ENCODE measurements at places on chromosomes 2 and 18.

GRCh38 chr2:109602617-109603188 is 11.1 kb downstream of the SEPTIN10 start:
- DNase-seq, result no peak

- no peak for DNase-seq
Measured at GRCh38 chr2:112140205-112140802, 2.1 kb downstream of the FBLN7 start.

DNA sequence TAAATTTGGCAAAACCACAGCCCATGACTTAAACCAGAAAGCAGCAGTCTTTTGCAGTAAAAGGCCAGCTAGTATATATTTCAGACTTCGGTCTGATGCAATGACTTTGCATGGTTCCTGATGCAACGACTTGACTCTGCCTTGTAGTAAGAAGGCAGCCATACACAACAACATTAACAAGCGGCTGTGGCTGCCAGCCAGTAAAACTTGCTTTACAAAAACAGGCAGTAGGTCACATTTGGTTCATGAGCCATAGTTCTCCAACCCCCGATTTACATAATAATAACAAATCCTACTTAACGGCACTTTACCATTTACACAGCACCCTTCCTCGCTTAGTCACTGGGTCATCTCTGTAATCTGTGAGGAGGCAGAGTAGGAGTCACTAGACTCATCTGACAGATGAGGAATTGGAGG is 410.3 kb downstream of the LRATD1 start:
- peak; percentile 18 for DNase-seq

- peak; percentile 68 for DNase-seq
Measured at GRCh38 chr2:232689152-232689910, 7.8 kb upstream of the GIGYF2 start.

DNA sequence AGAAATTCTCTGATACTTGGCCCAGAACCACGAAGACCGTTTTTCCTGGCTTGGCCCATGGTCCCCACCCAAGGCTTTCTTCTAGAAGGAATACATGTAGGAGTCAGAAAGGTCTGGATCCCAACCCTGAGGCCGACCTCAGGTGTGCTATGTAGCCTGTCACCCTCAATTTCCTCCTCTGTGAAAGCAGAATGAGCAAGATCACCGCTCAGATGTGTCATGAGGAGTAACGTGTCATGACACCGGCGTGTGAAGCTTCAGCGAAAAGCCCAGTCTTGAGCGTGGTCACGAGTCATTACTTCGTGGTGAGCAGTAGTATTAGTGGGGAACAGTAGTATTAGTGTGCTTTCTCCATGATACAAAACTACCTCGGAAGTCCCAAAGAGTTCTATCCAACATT is 103.4 kb downstream of the ALPK2 start:
- peak; percentile 53 for DNase-seq

DNA sequence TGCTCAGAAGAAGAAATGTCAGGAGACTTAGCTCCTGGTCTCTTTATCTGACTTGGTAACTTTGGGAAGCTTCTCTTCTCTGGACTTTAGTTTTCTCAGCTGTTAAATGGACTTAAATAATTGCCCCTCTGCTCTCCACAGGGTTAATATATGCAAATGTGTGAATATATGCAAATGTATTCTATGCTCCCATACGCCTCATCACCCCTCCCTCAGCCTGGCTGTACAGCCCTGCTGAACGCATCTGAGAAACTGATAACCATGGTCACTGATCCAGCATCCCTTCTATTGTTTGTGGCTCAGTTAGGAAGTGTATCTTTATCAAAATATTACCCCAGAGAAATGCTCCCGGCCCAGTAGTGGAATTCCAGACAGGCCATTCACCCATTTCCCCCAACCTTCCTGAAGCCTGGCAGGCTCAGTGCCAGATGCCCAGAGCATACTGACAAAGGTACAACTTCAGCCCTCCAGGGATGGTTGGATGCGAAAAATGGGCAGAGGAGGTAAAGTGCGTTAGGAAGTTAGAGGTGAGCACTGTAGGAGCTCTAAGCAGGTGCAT is 103.4 kb downstream of the DYSF start:
- DNase-seq, result no peak

GRCh38 chr18:12948050-12948804 is 416 bp downstream of the SEH1L start:
- DNase-seq, result peak; percentile 96

GRCh38 chr2:171908235-171908634 is 14.0 kb upstream of the HAT1 start:
- no peak for DNase-seq

- peak; percentile 29 for DNase-seq
Measured at GRCh38 chr2:69395866-69396265, 8.8 kb upstream of the GFPT1 start.

DNA sequence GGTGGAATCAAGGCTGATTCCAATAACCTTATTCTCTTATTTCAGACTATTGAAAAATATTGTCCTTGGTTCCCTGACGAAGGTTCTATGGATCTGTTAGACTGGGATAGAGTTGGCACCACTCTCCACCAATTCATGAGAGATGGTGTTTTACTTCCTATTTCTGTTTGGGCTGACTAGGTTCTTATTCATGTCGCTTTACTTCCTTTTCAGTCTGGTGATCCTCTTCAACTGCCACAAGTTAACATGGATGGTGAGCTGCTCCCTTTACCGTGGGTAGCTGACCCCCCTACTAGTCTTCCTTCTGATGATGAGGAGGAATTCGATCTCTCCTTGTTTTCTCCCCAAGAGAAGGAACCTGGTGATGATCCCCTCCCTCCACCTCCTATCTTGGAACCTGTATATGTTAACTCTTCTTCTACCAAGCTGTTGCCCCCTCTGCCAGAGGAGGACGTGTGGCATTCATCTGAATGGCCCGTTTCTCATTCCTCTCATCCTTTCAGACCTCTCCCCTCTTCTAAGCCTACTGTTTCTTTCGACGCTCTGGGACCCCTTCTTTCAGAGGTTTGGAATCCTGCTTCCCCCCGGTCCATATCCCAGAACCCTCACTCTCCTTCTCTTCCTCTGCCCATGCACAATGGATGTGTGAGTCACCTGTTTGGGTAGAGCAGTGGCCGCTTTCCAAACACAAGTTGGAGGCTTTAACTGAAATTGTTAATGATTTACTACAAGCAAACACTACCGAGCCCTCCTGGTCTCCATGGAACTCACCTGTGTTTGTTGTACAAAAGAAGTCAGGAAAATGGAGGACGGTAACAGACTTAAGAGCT is 13.5 kb upstream of the CNOT11 start:
- DNase-seq, result no peak

DNA sequence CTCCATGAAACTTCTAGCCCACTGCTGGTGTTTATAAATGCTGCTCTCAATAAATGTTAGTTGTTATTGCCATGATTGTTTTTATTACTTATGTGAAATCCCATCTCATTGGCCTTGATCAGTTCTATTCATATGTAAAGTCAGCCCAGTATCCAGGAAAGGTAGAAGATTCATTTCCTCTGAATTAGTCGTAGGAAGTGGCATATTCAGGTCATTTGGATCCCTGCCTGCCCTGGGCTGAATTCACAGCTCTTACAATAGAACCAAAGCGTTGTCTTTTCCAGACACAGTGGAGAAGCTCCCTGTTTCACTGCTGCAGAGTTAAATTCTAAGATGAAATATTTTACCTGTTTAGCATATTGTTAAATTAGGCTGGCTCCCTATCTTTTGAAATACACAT is 70.3 kb downstream of the MAIP1 start:
- no peak for DNase-seq

GRCh38 chr2:29050591-29050990 is 23.7 kb downstream of the PCARE start:
- DNase-seq, result no peak

Data from cardiac fibroblast (primary cell).